ENCODE measurements at places on chromosomes 1 and 21.
A peak's percentile ranks its signal among the peaks of the same experiment; 100 is the strongest.

DNA sequence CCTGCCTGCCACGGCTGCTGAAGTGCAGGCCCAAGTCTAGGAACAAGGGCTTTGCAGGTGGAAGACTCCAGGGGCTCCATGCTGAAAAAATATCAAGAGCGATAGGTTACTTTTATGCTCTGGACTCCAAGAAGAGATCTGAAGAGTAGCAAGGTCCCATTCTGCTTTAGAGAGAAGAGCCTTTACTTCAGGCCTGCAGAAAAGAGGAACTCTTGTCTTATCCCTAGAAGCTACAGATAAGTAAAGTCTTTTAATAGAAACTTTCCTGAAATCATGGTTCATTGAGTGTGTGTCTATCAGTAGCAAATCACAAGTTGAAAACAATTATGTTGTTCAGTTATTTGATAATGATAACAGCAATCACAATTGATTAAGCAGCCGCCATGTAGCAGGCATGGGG is 113.3 kb downstream of the TNR start:
- H3K36me3 ChIP-seq, result no peaks in the 10 kb centered on the region
- no peak for DNase-seq
- H3K27ac ChIP-seq, result no peak overlapping the region
- H3K4me3 ChIP-seq, result no peak overlapping the region
- H3K27me3 ChIP-seq, result no peaks in the 10 kb centered on the region

DNA sequence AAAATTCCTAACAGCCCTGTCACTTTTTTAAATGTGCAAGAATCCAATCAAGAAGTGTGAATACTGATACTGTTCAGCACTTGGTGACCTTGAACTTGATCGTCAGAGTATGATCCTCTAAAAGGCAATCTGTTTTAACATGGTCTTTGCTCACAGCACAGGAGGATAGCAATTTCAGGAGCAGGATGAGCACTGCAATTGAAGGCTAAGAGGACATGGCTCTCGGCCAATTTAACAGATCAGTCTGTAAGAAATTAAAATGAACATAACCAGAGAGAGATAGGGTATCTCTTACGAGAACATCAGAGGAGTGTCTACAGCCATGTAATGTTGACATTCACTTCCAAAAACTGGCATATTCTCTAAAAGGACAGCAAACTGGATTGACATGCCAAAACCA is 243.1 kb downstream of the LTN1 start:
- no peak for DNase-seq
- no peak overlapping the region for H3K27ac ChIP-seq
- peaks cover 13% of the 10 kb centered on the region for H3K4me1 ChIP-seq
- no peak overlapping the region for H3K4me3 ChIP-seq
- H3K36me3 ChIP-seq, result no peaks in the 10 kb centered on the region
- no peaks in the 10 kb centered on the region for H3K27me3 ChIP-seq

GRCh38 chr1:12456979-12457378 is 161.0 kb downstream of the DHRS3 start:
- H3K4me3 ChIP-seq, result no peak overlapping the region
- no peak for DNase-seq
- H3K36me3 ChIP-seq, result no peaks in the 10 kb centered on the region
- H3K27ac ChIP-seq, result peak overlapping the region; percentile 53
- H3K4me1 ChIP-seq, result peaks cover 72% of the 10 kb centered on the region
- no peaks in the 10 kb centered on the region for H3K27me3 ChIP-seq

- H3K4me3 ChIP-seq, result no peak overlapping the region
- H3K4me1 ChIP-seq, result no peaks in the 10 kb centered on the region
- no peaks in the 10 kb centered on the region for H3K36me3 ChIP-seq
- no peak overlapping the region for H3K27ac ChIP-seq
- no peak for DNase-seq
- no peaks in the 10 kb centered on the region for H3K27me3 ChIP-seq
Observed at GRCh38 chr1:218796773-218797172, 376.9 kb upstream of the LYPLAL1 start.

DNA sequence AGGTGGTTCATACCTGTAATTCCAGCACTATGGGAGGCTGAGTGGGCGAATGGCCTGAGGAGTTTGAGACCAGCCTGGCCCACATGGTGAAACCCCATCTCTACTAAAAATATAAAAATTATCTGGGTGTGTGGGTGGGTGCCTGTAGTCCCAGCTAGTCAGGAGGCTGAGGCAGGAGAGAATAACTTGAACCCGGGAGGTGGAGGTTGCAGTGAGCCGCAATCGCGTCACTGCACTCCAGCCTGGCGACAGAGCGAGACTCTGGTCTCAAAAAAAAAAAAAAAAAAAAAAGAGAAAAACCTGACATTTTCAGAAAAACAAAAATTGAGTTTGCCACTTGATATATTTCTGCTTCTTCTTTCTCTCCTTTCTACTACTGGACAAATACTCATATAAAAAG is 24.3 kb downstream of the CA6 start:
- no peak overlapping the region for H3K4me3 ChIP-seq
- H3K4me1 ChIP-seq, result no peaks in the 10 kb centered on the region
- H3K27me3 ChIP-seq, result no peaks in the 10 kb centered on the region
- no peaks in the 10 kb centered on the region for H3K36me3 ChIP-seq
- H3K27ac ChIP-seq, result no peak overlapping the region
- no peak for DNase-seq

GRCh38 chr1:55287723-55288122 is 72.6 kb upstream of the USP24 start:
- no peaks in the 10 kb centered on the region for H3K4me1 ChIP-seq
- no peak for DNase-seq
- no peak overlapping the region for H3K27ac ChIP-seq
- H3K27me3 ChIP-seq, result no peaks in the 10 kb centered on the region
- H3K36me3 ChIP-seq, result no peaks in the 10 kb centered on the region
- H3K4me3 ChIP-seq, result no peak overlapping the region

GRCh38 chr1:54378157-54378873 is 27.9 kb downstream of the SSBP3 start:
- no peak overlapping the region for H3K4me3 ChIP-seq
- peaks cover 11% of the 10 kb centered on the region for H3K4me1 ChIP-seq
- H3K27me3 ChIP-seq, result no peaks in the 10 kb centered on the region
- no peaks in the 10 kb centered on the region for H3K36me3 ChIP-seq
- H3K27ac ChIP-seq, result no peak overlapping the region

GRCh38 chr1:78447086-78447485 is 43.7 kb upstream of the PTGFR start:
- no peaks in the 10 kb centered on the region for H3K4me1 ChIP-seq
- H3K4me3 ChIP-seq, result no peak overlapping the region
- H3K27me3 ChIP-seq, result no peaks in the 10 kb centered on the region
- no peak overlapping the region for H3K27ac ChIP-seq
- DNase-seq, result no peak
- H3K36me3 ChIP-seq, result no peaks in the 10 kb centered on the region

GRCh38 chr21:34892209-34892608 is 156.9 kb downstream of the RUNX1 start:
- no peak overlapping the region for H3K27ac ChIP-seq
- DNase-seq, result no peak
- H3K4me1 ChIP-seq, result peaks cover 9% of the 10 kb centered on the region
- H3K27me3 ChIP-seq, result peaks cover 40% of the 10 kb centered on the region

- DNase-seq, result no peak
- no peak overlapping the region for H3K4me3 ChIP-seq
- H3K27ac ChIP-seq, result no peak overlapping the region
- H3K36me3 ChIP-seq, result no peaks in the 10 kb centered on the region
- peaks cover 7% of the 10 kb centered on the region for H3K27me3 ChIP-seq
- no peaks in the 10 kb centered on the region for H3K4me1 ChIP-seq
Observed at GRCh38 chr1:66758241-66758755, 6.0 kb downstream of the DYNLT5 start.

DNA sequence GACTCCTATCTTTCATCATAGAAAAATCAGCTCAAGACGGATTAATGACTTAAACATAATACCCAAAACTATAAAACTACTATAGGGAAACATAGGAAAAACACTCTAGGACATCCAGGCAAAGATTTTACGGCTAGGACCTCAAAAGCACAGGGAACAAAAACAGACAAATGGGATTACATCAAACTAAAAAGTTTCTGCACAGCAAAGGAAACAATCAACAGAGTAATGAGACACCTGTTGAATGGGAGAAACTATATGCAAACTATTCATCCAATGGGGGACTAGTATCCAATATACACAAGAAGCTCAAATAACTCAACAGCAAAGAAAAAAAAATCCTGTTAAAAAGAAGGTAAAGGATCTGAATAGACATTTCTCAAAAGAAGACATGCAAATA is 18.6 kb downstream of the NSL1 start:
- no peak overlapping the region for H3K4me3 ChIP-seq
- H3K27ac ChIP-seq, result no peak overlapping the region
- no peak for DNase-seq

DNA sequence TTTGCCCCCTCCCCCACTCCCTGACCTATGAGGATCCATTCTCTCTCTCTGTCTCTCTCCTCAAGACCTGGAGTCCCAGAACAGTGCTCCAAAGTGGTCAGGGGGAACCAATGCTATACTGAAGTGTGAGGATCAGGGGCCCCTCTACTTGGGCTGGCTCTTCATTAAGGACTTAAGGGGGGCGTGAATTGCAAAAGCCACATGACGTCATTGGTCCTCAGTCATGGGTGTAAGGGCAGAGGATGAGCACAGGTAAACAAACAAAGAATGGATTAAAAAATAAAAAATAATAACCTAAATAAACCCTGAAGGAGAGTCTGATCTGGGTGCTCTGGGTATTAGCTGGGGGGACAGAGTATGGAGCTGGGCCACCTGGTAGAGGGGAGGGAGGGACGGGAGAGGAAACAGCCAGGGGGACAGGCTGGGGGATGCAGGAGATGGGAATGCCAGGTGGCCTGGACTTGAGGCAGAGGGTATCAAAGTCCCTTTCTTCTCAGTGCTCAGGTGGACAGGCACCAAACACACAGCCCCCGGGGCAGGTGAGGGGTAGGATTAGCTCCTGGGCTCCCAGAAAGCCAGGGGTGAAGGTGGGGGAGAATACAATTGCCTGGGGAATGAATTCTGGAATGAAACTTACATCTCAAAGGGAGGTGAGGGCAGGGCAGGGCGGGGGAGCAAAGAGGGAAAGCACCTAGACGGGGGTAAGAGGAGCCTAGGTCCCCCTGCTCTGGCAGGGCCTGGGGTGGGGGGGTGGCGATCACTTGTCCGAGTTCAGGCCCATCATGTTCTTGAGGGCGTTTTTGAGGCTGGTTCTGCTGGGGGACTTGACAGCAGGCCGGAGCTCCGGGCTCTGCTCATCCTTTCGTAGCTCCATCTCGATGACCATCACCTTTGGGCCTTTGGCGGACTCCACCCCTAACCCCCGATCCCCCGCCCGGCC is 4.6 kb downstream of the MPZ start:
- peak overlapping the region; percentile 77 for H3K27ac ChIP-seq
- no peaks in the 10 kb centered on the region for H3K36me3 ChIP-seq
- peak overlapping the region; percentile 54 for H3K4me3 ChIP-seq
- peaks cover 13% of the 10 kb centered on the region for H3K4me1 ChIP-seq

DNA sequence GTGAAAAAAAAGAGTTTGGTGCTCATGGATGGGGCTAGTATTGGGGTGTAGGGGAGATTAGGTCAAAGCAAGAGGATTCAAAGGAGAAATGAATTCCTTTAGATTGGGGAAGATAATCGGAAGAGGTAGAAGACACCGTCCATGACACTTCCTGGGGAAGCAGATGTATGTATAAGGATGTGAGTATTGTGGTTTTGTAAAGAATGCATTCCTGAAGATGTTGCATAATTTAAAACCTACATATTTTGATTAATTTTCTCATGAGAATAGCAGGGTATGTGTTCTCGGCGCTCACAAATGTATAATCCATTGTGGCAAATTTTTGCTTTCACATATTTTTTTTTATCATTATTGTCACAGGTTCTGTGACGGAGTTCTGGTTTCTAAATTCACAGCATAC is 5.5 kb upstream of the LGALS8 start:
- DNase-seq, result no peak
- H3K4me3 ChIP-seq, result no peak overlapping the region
- no peak overlapping the region for H3K27ac ChIP-seq
- H3K36me3 ChIP-seq, result no peaks in the 10 kb centered on the region
- H3K27me3 ChIP-seq, result no peaks in the 10 kb centered on the region
- peaks cover 16% of the 10 kb centered on the region for H3K4me1 ChIP-seq

- H3K4me1 ChIP-seq, result peaks cover 94% of the 10 kb centered on the region
- no peaks in the 10 kb centered on the region for H3K27me3 ChIP-seq
- no peaks in the 10 kb centered on the region for H3K36me3 ChIP-seq
- no peak overlapping the region for H3K4me3 ChIP-seq
- peak; percentile 34 for DNase-seq
Observed at GRCh38 chr21:42465008-42465802, 30.8 kb downstream of the RSPH1 start.

DNA sequence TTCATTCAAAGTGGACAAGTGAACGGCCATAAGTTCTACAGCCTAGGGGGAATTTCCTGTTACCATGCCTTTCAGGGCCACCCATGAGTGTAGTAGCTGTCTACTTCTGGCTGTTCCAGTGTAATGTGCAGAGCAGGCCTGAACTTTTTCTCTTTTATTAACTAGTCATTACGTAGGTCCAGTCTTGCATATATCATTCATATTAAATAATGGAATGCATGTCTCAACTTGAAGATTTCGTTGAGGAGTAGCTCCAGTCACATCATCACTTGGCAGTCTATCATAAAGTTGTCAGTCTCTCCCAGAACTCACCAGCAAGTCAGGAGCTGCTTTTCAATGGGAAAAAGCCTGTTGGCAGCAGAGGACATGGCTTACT is 12.0 kb upstream of the GIPC2 start:
- no peaks in the 10 kb centered on the region for H3K4me1 ChIP-seq
- H3K27ac ChIP-seq, result no peak overlapping the region
- H3K27me3 ChIP-seq, result no peaks in the 10 kb centered on the region
- DNase-seq, result no peak

GRCh38 chr1:244047621-244048255 is 3.3 kb upstream of the ZBTB18 start:
- H3K4me1 ChIP-seq, result peaks cover 11% of the 10 kb centered on the region
- peak overlapping the region; percentile 95 for H3K27ac ChIP-seq
- no peaks in the 10 kb centered on the region for H3K27me3 ChIP-seq
- peak; percentile 78 for DNase-seq
- no peaks in the 10 kb centered on the region for H3K36me3 ChIP-seq

- H3K36me3 ChIP-seq, result no peaks in the 10 kb centered on the region
- no peak for DNase-seq
- no peak overlapping the region for H3K4me3 ChIP-seq
- no peaks in the 10 kb centered on the region for H3K27me3 ChIP-seq
- no peak overlapping the region for H3K27ac ChIP-seq
Observed at GRCh38 chr1:87106867-87107266, 192.4 kb downstream of the HS2ST1 start.

Data from transverse colon (tissue), 4 donors.